ENCODE measurements at places on chromosomes 1 and 21. TPM values are rescaled to one million over a fixed set of nuclear protein-coding genes. Genes with fewer than 3 reads are reported as not detected.

DNA sequence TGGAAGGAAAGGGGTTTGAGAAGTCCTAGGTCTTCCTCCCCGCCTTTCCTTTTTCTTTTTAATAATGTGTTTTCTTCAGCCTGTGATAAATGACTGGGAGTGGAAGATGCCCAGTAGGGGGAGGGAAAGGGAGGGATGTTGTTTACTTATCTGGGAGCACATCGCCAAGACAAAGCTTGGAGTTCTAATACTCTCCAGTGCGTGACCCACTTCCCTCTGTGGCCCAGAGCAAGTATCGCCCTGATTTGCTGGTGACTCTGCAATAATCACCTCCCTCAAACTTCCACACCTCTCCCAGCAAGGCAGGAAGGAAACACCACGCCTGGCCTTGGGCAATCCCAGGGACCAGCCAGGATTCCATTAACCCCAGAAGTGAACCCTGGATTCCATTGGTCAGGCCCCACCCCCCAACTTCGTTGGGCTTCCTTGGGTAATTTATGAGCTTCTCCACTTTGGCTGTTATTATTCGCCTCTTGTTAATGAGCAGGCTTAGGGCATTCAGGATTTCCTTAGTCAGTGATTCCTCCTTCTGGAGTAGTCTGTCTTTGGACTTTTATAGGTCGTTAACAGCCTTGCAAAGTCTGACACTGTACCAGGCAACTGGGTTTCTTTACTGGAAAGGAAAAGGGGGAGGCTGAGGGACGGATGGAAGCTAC lies 24.3 kb upstream of the GRHL3 start:
- no peak for DNase-seq

- DNase-seq = no peak
Observed at GRCh38 chr1:48931506-48932192, 155.0 kb upstream of the BEND5 start.

DNA sequence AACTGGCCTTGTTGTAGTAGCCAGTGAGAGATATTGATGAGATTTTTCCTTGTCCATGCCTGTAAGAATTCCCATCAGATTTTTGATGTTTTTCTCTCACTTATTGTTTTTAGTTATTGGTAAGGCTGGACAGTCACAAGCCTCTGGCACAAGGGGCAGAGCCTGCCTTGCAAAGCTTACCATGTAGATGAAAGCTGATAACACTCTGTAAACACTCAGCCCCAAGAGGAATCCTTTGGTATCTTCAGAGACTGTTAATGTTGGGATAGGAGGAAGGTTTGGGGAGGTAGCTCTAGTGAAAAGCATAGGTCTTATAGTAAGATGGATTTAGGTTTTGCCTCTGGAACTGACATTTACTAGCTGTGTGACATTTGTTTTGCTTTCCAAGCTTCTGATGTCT lies 37.7 kb downstream of the MARK1 start:
- no peak for DNase-seq

GRCh38 chr1:197393105-197393504 lies 125.1 kb downstream of the CRB1 start:
- DNase-seq = no peak

DNA sequence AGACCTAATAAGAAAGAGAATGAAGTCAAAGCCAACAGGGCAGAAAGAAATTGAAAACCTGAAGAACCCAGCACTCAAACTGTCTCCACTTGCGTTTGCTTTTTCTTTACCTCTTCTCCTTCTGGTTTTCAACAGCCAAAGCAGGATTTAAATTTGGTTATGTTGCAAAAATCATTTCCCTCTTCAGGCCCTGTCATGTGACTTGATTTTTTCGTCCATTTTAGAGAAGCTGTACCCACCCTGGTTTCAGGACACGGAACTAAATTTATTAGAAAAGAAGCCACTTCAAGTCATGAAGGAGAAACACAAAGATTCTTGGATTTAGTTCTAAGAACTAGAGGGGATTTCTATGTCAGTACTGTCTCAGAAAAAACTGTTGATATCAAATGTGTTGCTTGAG lies 1.0 kb upstream of the SYNJ1 start:
- no peak for DNase-seq

- no peak for DNase-seq
Observed at GRCh38 chr1:33516891-33517567, 44.6 kb downstream of the ZSCAN20 start.

Gene PROX1
- total RNA-seq = 0.08 TPM

Gene PLEKHA6
- 1.0 TPM for total RNA-seq

DNA sequence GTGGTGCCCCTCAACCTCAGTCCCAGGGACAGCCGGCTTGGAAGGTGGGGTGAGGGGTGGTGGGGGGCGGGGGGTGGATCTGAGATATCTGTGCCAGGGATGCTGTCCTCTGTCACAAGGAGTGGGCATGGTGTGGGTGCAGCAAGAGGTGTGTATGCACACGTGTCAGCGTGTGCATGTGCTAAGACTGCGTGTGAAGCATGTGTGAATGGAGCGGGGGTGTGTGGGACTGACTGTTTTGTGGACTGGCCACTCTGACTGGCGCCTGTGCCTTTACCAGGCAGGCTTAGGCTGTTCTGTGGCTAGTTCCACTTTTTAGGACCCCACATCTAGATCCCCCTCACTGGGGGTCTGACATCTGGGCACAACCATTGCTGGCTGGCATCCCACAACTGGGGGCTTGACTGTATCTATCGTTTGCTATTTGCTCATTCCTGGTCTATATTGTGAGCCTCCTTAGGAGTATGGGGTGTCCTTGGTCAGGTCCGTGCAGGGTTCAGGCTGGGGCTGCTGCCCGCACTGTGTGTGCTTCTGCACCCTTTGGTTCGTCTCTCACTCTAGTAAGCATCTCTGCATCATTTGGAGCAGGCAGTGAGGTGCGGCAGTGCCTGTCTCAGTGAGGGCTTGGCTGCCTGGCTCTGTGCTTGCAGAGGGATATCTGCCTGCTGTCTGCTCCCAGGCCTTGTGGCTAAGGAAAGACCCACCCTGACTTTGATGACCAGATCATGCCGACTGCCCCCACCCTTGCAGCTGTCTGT lies 1.9 kb downstream of the AMPD2 start:
- DNase-seq = no peak

Gene AK5
- total RNA-seq = 1.9 TPM

DNA sequence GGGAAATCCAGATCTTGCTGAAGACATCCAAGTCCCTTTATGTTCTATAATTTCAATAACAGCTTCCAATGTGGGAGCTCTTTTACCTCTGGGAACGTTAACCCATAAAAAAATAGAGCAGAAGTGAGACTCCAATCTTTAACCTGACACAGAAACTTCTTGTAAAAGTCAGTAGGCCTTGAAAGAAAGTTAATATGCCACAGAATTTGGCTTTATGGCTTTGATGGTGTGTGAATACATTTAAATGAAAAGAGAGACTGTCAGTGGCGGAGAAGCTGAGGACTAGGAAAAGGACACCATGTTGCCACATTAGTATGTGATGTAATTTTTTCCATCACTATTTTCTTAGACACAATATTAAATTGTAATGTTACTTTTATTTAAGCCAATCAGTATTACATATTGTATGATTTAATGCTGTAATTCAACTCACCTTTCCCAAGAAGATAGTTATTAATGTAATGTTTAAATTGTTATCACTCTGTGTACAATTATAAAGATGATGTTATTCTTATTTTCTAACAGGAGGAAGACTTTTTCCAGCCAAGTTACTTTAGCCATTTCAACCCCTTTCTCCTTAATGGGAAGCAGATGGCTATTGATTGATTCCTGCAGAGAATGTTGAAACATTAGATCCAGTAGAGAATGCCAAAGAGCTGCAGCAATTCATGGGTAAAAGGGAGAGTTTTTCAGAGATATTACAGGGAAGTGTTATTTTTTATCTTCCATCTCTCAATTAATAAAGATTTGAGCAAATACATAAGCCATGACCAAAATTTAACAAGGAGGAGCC lies 17.5 kb upstream of the CLDN8 start:
- DNase-seq = no peak

Gene RASSF5
- total RNA-seq = 239 TPM

Measured in activated naive CD4-positive, alpha-beta T cell treated with anti-CD3 and anti-CD28 coated beads, Interleukin-2, amount 50 U/mL, for 72 hours (primary cell).